GM12878 (cell line): ENCODE measurements at places on chromosomes 3 and 15.
A peak's percentile ranks its signal among the peaks of the same experiment; 100 is the strongest.

- no peak for DNase-seq
These were observed 18.3 kb downstream of the TMED3 start for GRCh38 chr15:79329171-79329611.

- no peak for DNase-seq
These were observed 5.6 kb upstream of the TP63 start for GRCh38 chr3:189625572-189625971.

- DNase-seq: no peak
These were observed 389 bp downstream of the ARPC4 start for GRCh38 chr3:9793161-9793781.

GRCh38 chr3:12986521-12986920 lies 86.7 kb downstream of the IQSEC1 start:
- no peak for DNase-seq

DNA sequence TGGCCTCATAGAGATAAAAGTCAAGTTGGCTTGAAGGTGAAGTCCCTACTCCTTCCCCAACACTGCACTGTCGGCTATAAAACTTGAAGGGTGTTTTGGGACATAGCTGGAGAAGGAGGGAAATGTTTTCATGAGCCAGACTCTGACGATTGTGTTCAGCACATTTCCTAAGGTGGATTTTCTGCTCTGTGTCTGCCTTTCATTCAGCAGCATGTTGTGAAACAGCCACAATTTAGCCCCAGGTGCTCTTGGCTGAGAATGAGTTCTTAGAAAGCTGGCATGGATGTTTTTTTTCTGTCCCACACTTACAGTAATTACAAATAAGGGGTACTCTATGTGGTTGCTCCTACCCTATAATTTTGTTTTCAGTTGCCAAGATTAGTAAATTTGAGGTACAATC lies 492.4 kb downstream of the MCTP2 start:
- no peak for DNase-seq

- peak; percentile 94 for DNase-seq
These were observed 37.5 kb upstream of the CHST2 start for GRCh38 chr3:143081844-143082778.

DNA sequence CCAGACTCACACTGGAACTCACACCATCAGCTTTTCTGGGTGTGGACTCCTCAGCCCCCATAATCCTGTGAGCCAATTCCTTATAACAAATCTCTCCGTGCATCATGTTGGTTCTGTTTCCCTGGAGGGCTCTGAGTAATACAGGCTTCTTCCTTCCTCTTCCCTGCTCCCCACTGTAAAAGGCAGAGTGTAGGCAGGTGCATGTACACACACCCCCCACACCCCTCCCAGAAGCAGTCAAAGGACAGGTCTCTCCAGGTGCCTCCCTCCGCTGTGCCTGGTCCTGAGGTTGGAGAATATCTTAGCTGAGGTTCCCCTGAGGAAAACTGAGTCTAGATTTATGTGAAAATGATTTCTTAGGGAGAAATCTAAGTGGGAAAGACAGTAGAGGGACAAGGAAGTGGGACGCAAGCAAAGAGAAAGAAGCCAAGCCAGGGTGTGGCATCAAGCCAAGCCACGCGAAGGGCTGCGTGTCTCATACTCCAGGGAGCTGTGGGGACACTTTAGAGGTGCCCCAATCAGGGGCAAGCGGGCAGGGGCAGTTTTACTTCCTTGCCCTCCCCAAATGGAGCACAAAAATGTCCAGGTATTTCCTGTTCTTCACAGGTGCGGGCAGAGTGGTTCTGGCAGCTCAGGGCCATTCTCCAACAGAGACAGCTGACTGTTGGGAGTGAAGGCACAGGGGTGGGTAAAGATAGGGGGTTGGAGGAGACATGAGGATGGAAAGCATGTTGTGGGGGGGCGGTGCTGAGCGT lies 86.6 kb downstream of the HMG20A start:
- DNase-seq: no peak

- DNase-seq: no peak
These were observed 9.2 kb upstream of the RFC4 start for GRCh38 chr3:186815435-186815834.

DNA sequence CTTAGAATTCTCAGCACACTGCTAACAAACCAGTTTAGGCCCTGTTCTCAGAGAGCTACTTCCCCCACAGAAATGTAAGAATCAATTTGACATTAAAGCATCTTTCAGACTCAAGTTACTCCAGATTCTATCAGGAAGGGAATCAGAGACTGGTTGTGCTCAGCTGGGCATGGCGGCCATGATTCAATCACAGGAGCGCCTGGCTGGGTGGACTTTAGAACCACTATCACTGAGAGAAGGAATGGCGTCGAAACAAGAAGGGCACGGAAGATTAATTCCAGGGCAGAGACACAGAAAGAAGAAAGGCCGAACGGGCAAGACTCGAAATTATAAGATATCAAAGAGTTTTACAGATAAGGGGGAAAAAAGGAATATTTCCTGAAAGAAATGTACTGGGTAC lies 6.2 kb downstream of the TNIK start:
- DNase-seq: no peak
